ENCODE measurements at places on chromosomes 16 and 17.

- DNase-seq: no peak
Observed at GRCh38 chr17:8781776-8782175, 17.4 kb downstream of the MFSD6L start.

GRCh38 chr17:76524598-76525512 is 12.7 kb downstream of the CYGB start:
- DNase-seq: no peak

- DNase-seq: no peak
Observed at GRCh38 chr17:37247825-37248224, 128.0 kb upstream of the C17orf78 start.

GRCh38 chr16:67156143-67156844 is 3.4 kb downstream of the TRADD start:
- no peak for DNase-seq

DNA sequence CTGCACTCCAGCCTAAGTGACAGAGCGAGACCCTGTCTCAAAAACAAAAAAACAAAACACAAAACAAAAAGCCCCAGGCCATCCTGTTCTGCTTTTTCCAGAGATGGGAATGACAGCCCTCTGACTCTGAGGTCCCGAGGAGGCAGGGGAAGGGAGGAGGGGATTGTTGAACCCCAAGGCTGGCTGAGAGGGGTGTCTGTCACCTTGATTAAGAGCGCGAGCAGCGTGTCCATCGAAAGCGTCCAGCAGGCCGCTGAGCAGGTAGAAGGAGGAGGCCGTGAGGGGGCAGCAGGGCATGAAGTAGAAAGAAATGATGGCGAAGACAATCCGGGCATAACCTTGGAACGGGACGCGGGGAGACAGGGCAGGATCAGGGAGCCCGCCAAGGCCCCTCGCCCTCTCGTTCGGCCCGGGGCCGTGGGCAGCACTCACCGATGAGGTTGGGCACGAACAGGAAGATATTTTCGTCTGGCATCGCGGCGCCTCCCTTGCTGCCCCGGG is 593 bp downstream of the CDIPT start:
- no peak for DNase-seq

DNA sequence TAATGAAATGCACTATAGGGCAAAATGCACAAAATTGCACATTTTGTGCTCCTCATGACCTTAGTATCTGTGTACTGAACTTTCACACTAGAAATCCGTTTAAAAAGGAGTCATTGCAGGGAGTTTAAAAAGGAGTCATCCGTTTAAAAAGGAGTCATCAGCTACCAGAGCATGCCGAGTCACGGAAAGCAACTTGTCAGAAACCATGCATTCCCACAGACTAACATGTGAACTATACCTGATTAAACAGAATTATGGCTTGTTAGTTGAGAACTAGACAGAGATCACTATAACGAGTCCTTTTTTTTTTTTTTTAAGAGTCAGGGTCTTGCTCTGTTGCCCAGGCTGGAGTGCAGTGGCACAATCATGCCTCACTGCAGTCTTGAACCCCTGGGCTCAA is 35.9 kb downstream of the SLC6A4 start:
- no peak for DNase-seq

GRCh38 chr17:17151541-17151940 is 54.6 kb downstream of the PLD6 start:
- no peak for DNase-seq

- DNase-seq: no peak
Observed at GRCh38 chr16:10539236-10539635, 41.2 kb downstream of the EMP2 start.

All from NCI-H1436 treated with DMSO at 0.1 percent for 48 hours (cell line).